CD4-positive, alpha-beta T cell (primary cell): ENCODE measurements at places on chromosomes 16 and 17.
A peak's percentile ranks its signal among the peaks of the same experiment; 100 is the strongest.

DNA sequence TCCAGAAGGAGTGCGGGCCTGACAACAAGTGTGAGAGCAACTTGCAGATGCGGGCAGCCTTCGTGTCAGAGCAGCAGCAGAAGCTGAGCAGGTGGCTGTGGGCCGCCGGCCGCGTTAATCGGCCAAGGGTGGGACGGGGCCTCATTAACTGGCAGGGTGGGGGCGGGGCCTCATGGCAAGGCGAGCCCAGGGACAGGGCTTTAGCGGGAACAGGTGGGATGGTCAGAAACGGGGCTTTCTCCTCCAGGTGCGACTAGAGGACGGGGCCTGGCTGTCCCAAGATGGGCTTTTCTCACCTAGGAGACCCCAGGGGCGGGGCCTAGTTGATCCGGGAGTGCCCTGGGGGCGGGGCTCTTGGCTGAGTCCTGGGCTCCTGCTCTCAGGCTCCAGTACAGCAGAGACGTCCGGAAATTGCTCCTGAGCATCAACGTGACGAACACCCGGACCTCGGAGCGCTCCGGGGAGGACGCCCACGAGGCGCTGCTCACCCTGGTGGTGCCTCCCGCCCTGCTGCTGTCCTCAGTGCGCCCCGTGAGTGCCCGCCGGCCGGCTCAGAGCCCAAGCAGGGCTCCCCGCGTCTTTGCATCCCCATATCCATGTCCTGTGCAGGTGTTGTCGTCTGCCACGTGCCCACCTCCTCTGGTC is 18.4 kb upstream of the PDK2 start:
- no peak for DNase-seq
- H3K27ac ChIP-seq: no peak overlapping the region
- no peak overlapping the region for H3K4me3 ChIP-seq
- no peaks in the 10 kb centered on the region for H3K27me3 ChIP-seq
- no peaks in the 10 kb centered on the region for H3K4me1 ChIP-seq
- peaks cover 7% of the 10 kb centered on the region for H3K36me3 ChIP-seq

GRCh38 chr17:61794792-61795191 is 68.5 kb downstream of the BRIP1 start:
- H3K4me1 ChIP-seq: no peaks in the 10 kb centered on the region
- H3K27ac ChIP-seq: no peak overlapping the region
- H3K4me3 ChIP-seq: no peak overlapping the region
- no peak for DNase-seq
- no peaks in the 10 kb centered on the region for H3K27me3 ChIP-seq

DNA sequence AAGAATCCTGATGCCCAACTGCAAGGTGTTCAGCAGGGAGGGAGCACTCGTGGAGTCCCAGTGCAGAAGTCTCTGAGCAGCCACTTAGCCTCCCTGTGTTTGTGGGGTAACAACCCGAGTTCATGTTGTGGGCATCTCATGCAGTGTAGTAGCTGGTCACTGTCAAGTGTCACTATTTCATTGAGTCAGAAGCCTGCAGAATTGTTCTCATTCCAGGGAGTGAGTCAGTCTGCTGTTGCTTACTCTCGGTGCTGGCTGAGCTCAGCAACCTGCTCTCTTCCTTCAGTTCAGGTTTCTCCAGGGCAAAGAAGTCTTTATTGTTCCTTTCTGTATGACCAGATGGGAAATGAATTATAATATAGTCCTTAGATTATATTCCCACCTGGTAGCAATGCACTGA is 24.1 kb downstream of the HMOX2 start:
- no peak overlapping the region for H3K4me3 ChIP-seq
- H3K36me3 ChIP-seq: peaks cover 28% of the 10 kb centered on the region
- DNase-seq: no peak
- peaks cover 81% of the 10 kb centered on the region for H3K4me1 ChIP-seq
- H3K27ac ChIP-seq: no peak overlapping the region

DNA sequence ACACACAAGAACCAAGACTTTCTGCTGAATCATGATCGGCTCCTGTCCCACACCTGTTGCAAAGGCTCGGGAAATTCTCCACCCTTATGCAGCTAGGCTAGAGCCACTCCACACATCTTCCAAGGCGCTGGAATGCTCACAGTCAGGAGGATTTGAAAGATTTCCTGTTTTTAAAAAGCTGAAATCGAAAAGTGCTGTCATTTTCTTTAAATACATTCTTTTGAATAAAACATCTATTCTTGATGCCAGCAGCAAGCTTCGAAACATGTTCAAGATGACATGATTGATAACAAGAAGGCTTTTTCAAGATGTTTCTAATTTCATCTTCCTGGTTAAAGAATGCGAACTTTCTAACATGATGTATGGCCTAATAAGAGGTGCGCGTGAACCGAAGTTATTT is 219.7 kb upstream of the CDH5 start:
- no peak overlapping the region for H3K4me3 ChIP-seq
- H3K27ac ChIP-seq: no peak overlapping the region

- peaks cover 5% of the 10 kb centered on the region for H3K36me3 ChIP-seq
- no peak overlapping the region for H3K27ac ChIP-seq
- no peak for DNase-seq
- no peaks in the 10 kb centered on the region for H3K4me1 ChIP-seq
- no peak overlapping the region for H3K4me3 ChIP-seq
- H3K27me3 ChIP-seq: no peaks in the 10 kb centered on the region
Observed at GRCh38 chr16:2493605-2494004, 18.7 kb downstream of the TBC1D24 start.

DNA sequence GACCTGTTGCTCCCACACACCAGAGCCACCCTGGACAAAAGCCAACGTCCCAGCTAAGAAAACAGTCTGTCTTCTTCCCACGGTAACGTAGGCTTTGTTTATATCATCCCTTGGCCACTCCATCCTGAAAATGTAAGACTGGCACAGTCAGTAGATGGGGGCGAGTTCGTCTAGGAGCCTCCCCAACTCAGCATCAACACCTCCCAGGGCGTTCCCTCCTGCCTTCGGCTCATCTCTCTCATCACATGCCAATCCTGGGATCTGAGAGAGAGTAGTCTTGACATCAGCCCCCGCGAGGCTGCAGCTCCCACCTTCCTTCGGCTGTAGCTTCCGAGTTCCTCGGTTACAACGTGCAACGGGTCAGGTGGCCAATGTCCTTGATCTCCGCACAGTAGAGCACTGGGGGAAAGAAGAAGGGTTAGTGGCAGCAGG is 894 bp downstream of the RNF227 start:
- H3K4me1 ChIP-seq: peaks cover 35% of the 10 kb centered on the region
- no peak for DNase-seq
- peaks cover 26% of the 10 kb centered on the region for H3K36me3 ChIP-seq
- peak overlapping the region; percentile 77 for H3K4me3 ChIP-seq
- H3K27ac ChIP-seq: peak overlapping the region; percentile 80
- no peaks in the 10 kb centered on the region for H3K27me3 ChIP-seq

DNA sequence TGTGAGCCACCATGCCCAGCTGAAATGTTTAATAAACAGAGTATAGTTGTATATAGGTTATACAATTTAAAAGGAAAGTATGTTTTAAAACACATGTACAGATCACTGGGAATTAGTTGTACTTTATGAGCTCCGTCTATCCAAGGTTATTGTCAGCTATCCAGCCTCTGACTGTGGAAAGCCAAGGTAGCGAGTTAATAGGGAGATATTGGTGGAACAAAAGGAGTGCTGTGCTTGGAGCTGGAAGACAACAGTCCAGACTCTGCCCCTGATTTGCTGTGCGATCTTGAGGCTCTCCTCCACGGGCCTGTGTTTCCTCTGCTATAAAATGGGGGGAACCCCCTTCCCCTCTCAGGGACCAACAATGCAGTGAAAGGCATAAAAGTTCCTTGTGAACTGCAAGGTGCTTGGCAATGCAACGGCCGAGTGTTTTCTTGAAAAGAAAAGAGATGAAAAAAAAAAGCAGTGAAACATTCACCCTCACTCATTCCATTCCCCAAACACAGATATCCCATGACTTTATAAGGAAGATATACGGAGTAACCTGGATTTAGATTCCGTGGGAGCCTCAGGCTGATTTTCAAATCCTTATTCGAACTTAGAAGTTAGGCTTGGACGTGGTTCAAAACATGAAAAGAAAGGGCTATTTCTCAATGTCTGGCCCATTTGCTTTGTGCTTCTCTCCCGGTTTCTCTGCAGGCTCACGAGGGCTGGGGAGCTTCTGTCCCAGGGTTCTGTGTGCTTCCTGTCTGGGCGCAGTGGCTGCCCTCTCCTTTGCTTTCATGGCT is 34.1 kb downstream of the CUEDC1 start:
- H3K27ac ChIP-seq: no peak overlapping the region
- no peak for DNase-seq
- H3K27me3 ChIP-seq: no peaks in the 10 kb centered on the region
- H3K4me1 ChIP-seq: peaks cover 4% of the 10 kb centered on the region
- no peak overlapping the region for H3K4me3 ChIP-seq

- peaks cover 3% of the 10 kb centered on the region for H3K27me3 ChIP-seq
- H3K4me1 ChIP-seq: no peaks in the 10 kb centered on the region
- no peak overlapping the region for H3K27ac ChIP-seq
- no peak for DNase-seq
- no peak overlapping the region for H3K4me3 ChIP-seq
Observed at GRCh38 chr16:16868727-16869126, 489.8 kb downstream of the NPIPA7 start.

GRCh38 chr17:78130437-78131101 is at the start of gene TMC8:
TSS of gene TMC8 (plus strand) at chr17:78130771. CDS start at chr17:78131589, 818 bp downstream.
- H3K4me1 ChIP-seq: peaks cover 76% of the 10 kb centered on the region
- DNase-seq: peak; percentile 95
- no peaks in the 10 kb centered on the region for H3K27me3 ChIP-seq

GRCh38 chr16:27431773-27432532 is 30.0 kb downstream of the IL21R start:
- peaks cover 69% of the 10 kb centered on the region for H3K36me3 ChIP-seq
- H3K4me3 ChIP-seq: no peak overlapping the region
- no peak overlapping the region for H3K27ac ChIP-seq
- no peak for DNase-seq

DNA sequence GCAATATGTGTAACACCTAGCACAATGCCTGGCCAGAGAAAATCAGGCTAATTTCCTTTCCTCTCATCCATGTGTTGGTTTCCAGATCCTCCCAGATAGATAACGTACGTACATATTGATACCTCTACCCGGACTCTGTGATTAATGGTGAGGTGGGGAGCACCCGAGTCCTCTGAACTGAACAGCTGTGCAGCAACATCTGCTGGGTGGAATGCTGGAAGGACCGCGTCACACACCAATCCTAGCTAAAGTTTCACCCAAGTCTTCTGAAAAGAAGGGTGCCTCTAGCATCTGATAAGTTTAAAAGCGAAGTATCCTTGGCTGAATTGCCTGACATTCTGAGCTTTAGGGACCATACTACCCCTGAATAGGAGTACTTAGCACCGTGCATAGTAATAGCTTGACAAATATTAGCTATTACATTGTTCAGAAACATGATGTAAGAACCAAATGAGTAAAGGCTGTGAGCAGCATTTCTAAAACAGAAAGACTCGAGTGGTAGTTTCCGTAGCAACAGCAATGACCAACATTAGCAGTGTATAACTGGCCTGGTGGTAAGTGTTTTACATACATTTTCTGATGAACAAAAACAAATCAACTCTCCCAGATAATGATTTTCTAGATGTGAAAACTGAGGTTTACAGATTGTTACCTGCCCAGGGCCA is 91.4 kb downstream of the SYCE1L start:
- H3K4me1 ChIP-seq: no peaks in the 10 kb centered on the region
- no peak for DNase-seq
- H3K36me3 ChIP-seq: no peaks in the 10 kb centered on the region
- no peak overlapping the region for H3K27ac ChIP-seq
- no peak overlapping the region for H3K4me3 ChIP-seq

DNA sequence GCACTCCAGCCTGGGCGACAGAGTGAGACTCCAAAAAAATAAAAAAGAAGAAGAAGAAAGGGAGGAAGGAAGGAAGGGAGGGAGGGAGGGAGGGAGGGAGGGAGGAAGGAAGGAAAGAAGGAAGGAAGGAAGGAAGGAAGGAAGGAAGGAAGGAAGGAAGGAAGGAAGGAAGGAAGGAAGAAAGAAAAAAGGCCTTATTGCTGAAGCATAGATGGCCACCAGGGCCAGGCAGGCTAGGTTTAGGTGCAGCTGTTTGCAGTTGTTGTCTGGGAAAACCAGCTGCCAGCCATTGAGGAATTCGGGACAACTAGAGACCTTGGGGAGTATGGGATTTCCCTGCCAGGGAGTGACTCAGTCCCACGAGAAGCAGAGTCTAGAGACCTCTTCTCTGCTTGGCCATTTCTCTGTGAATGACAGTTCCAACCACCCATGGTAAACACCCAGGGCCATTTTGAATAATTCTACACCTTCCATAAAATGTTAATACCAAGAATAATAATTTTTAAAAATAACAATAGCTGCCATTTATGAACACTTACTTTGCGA is 31.0 kb downstream of the SCNN1B start:
- H3K27ac ChIP-seq: no peak overlapping the region
- H3K36me3 ChIP-seq: no peaks in the 10 kb centered on the region
- no peaks in the 10 kb centered on the region for H3K4me1 ChIP-seq
- H3K27me3 ChIP-seq: no peaks in the 10 kb centered on the region

DNA sequence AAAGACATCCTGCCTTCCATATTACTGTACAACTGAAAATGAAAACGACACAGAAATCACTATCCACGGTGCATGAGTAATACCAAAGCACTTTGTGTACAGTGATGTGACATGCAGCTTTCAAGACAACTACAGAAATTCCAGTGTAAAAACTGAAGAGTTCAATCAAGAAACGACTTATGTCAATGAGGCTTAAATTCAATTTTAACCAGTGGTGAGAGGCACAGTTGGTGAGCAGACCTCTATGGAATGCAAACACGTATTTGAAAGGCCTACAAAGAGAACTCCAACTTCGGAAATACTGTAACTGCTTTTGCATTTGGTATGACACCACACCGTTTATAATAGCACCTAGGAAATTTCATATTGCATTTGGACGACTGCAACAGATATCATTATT is 87.6 kb downstream of the USP31 start:
- no peak overlapping the region for H3K4me3 ChIP-seq
- no peak for DNase-seq
- H3K4me1 ChIP-seq: no peaks in the 10 kb centered on the region
- no peaks in the 10 kb centered on the region for H3K27me3 ChIP-seq

GRCh38 chr16:2950353-2950724 is 13.7 kb upstream of the KREMEN2 start:
- no peak overlapping the region for H3K27ac ChIP-seq
- H3K27me3 ChIP-seq: peaks cover 3% of the 10 kb centered on the region
- no peaks in the 10 kb centered on the region for H3K36me3 ChIP-seq
- H3K4me3 ChIP-seq: no peak overlapping the region

- H3K27me3 ChIP-seq: no peaks in the 10 kb centered on the region
- H3K4me3 ChIP-seq: no peak overlapping the region
- no peak overlapping the region for H3K27ac ChIP-seq
- H3K4me1 ChIP-seq: no peaks in the 10 kb centered on the region
- no peak for DNase-seq
- H3K36me3 ChIP-seq: no peaks in the 10 kb centered on the region
Observed at GRCh38 chr17:21689604-21690003, 2.7 kb upstream of the KCNJ18 start.

- H3K27ac ChIP-seq: no peak overlapping the region
- H3K4me3 ChIP-seq: no peak overlapping the region
- no peak for DNase-seq
- H3K36me3 ChIP-seq: no peaks in the 10 kb centered on the region
- H3K4me1 ChIP-seq: no peaks in the 10 kb centered on the region
Observed at GRCh38 chr17:62693616-62694409, 66.3 kb downstream of the MRC2 start.

- peaks cover 49% of the 10 kb centered on the region for H3K36me3 ChIP-seq
- DNase-seq: no peak
- peaks cover 22% of the 10 kb centered on the region for H3K4me1 ChIP-seq
- H3K27ac ChIP-seq: no peak overlapping the region
Observed at GRCh38 chr16:4684763-4685162, 8.6 kb upstream of the NUDT16L1 start.

GRCh38 chr17:33572615-33573014 is 279.5 kb upstream of the ASIC2 start:
- no peak for DNase-seq
- H3K27ac ChIP-seq: no peak overlapping the region
- no peaks in the 10 kb centered on the region for H3K27me3 ChIP-seq
- no peaks in the 10 kb centered on the region for H3K36me3 ChIP-seq
